Thymus (tissue), 14 donors: ENCODE measurements at places on chromosomes 1 and 21. TPM values are rescaled to one million over a fixed set of nuclear protein-coding genes. Genes with fewer than 3 reads are reported as not detected.

OR14K1 gene
- not detected for total RNA-seq

AIRE gene
- total RNA-seq = 11.9 TPM

PRAMEF18 gene
- total RNA-seq = not detected

GRCh38 chr1:47023268-47024140 lies at the start of gene CYP4X1:
Gene CYP4X1 (plus strand): TSS chr1:47023669. CDS start chr1:47023818, 149 bp downstream.
- H3K4me1 ChIP-seq = no peaks in the 10 kb centered on the region
- no peak within 1 kb of the TSS for H3K4me3 ChIP-seq
- DNase-seq = no peak
- no peaks in the 10 kb centered on the region for H3K36me3 ChIP-seq
- H3K27ac ChIP-seq = no peak within 1 kb of the TSS
- H3K27me3 ChIP-seq = peaks cover 18% of the 10 kb centered on the region

DNA sequence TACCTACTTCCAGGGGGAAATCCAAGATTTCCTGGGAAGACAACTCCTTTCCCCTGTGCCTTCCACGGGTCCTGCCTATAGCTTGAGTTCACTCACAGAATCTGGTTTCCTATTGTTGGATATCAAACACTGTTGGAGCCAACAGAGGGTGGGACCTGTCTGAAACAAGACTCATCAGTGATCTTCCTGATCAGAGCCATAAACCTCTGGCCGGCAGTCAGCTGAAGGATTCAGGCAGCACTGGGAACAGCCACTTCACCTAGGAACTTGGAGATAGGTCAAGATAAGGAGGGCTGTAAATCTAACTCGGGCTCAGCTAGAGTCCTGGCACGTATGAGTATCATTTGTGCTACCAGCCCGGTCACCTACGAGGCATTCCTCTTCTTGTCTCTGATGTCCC lies 23.3 kb downstream of the SH3BP5L start:
- H3K4me3 ChIP-seq = no peak overlapping the region
- DNase-seq = no peak
- H3K36me3 ChIP-seq = no peaks in the 10 kb centered on the region
- H3K4me1 ChIP-seq = peaks cover 8% of the 10 kb centered on the region
- H3K27me3 ChIP-seq = no peaks in the 10 kb centered on the region

- H3K36me3 ChIP-seq = no peaks in the 10 kb centered on the region
- H3K27me3 ChIP-seq = no peaks in the 10 kb centered on the region
- no peaks in the 10 kb centered on the region for H3K4me1 ChIP-seq
- H3K4me3 ChIP-seq = no peak overlapping the region
Observed at GRCh38 chr1:66480162-66480561, 53.8 kb upstream of the SGIP1 start.

- H3K36me3 ChIP-seq = no peaks in the 10 kb centered on the region
- H3K27me3 ChIP-seq = no peaks in the 10 kb centered on the region
- H3K27ac ChIP-seq = no peak overlapping the region
- H3K4me3 ChIP-seq = no peak overlapping the region
Observed at GRCh38 chr1:191929383-191929782, 228.9 kb upstream of the RGS18 start.

- no peaks in the 10 kb centered on the region for H3K27me3 ChIP-seq
- no peaks in the 10 kb centered on the region for H3K4me1 ChIP-seq
- DNase-seq = no peak
Observed at GRCh38 chr1:246907472-246907871, 24.3 kb downstream of the AHCTF1 start.

GRCh38 chr1:18805150-18805879 lies 54.1 kb downstream of the TAS1R2 start:
- no peaks in the 10 kb centered on the region for H3K27me3 ChIP-seq
- no peaks in the 10 kb centered on the region for H3K4me1 ChIP-seq
- no peaks in the 10 kb centered on the region for H3K36me3 ChIP-seq
- H3K27ac ChIP-seq = no peak overlapping the region
- no peak overlapping the region for H3K4me3 ChIP-seq
- DNase-seq = no peak

DNA sequence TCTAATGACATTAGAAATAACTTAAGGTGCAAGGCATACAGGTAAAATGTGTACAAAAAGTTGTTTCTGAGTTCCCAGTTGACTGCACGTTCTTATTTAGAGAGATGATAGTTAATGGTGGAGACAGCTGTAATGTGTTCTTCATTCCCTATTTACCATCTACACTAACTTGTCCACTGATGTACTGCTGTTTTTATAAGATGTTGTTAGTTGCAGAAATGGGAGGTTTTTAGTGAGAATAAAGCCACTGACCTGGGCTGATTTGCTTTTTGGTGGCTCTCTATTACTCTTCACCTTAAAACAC lies 122.9 kb upstream of the LYPLAL1 start:
- DNase-seq = no peak
- H3K4me1 ChIP-seq = no peaks in the 10 kb centered on the region
- H3K36me3 ChIP-seq = no peaks in the 10 kb centered on the region
- H3K27ac ChIP-seq = no peak overlapping the region
- no peaks in the 10 kb centered on the region for H3K27me3 ChIP-seq

DNA sequence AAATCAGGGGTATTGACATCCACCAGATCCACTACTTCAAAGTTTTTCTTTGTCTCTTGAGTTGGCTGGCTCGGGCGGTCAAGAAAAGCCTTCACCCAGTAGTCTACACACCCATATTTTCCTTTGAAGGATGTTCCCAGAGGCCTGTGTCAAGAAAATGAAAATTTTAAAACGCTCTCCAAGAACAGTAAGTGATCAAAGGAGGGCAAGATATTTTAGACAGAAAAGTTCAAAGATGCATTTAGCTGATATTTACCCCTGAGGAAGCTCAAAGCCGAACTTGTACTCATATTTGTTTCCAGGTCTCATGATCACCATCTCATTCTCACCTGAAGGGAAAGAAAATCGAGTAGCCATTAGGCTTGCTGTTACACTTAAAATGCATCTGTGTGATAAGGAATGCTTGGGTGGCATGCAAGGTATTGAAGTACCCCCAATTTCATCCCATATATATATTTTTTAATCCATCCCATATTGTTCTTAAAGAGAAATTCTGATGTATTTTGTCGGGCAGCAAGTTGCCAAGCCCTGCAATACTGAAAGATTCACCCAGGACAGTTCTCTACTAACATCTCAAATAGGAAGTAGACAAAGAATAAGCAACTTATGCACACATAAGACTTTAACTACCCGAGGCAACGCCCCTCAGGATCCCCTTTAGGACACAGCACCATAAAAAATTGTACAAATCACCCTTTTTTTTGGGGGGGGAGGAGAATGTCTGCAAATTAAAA lies 1.1 kb downstream of the TXNIP start:
- peak overlapping the region; percentile 76 for H3K4me3 ChIP-seq
- no peak for DNase-seq
- no peaks in the 10 kb centered on the region for H3K27me3 ChIP-seq
- peaks cover 46% of the 10 kb centered on the region for H3K4me1 ChIP-seq
- H3K27ac ChIP-seq = peak overlapping the region; percentile 99

DNA sequence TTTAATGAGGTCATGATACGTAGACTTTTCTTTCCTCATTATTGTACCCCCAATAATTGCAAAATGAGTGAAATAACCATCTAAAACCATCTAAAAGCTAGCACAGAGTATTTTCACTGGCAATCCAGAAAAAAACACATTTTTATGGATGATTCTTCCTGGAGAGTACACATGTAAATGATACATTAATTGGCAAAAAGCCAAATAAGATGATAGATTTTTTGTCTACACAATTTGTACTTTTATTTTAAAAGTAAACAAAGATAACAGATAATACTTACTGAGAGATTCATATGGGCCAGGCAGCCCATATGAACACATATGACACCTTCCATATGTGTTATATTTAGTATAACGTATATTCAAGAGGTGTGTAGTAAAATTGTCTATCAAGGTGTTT lies 2.5 kb upstream of the KRTAP19-7 start:
- no peaks in the 10 kb centered on the region for H3K36me3 ChIP-seq
- H3K27me3 ChIP-seq = no peaks in the 10 kb centered on the region
- no peak overlapping the region for H3K27ac ChIP-seq

DNA sequence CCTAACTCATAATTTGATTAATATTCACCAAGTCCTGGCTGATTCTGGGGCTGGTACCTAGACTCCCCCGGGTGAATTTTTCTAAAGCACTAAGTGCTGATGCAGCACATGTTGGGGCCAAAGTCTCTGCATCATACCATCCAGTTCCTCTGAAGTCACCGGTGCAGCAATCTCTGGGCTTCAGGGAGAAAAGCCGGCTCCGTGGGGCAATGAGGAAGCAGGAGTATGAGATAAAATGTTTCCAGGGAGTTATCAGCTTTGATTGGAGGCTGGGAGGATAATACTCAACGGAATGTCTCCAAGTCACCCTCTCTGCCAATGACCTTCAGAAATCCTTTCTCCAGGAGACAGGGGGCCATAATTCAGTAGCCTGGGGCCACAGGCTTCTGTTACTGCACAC lies 1.2 kb downstream of the FCAMR start:
- DNase-seq = no peak
- H3K4me1 ChIP-seq = peaks cover 13% of the 10 kb centered on the region
- H3K36me3 ChIP-seq = no peaks in the 10 kb centered on the region
- no peaks in the 10 kb centered on the region for H3K27me3 ChIP-seq
- H3K27ac ChIP-seq = no peak overlapping the region

GRCh38 chr1:155209312-155209721 lies 822 bp downstream of the MTX1 start:
- H3K4me3 ChIP-seq = peak overlapping the region; percentile 99
- peaks cover 30% of the 10 kb centered on the region for H3K4me1 ChIP-seq
- peaks cover 5% of the 10 kb centered on the region for H3K36me3 ChIP-seq
- no peak for DNase-seq
